ENCODE measurements at places on chromosomes 6 and 20. TPM values are rescaled to one million over a fixed set of nuclear protein-coding genes. Genes with fewer than 3 reads are reported as not detected.

The FOXS1 gene
- 0.17 TPM for total RNA-seq

The PSORS1C2 gene
- total RNA-seq: not detected

The MYBL2 gene
- 80.7 TPM for total RNA-seq

The ADGRF5 gene
- not detected for total RNA-seq

The PIM1 gene
- total RNA-seq: 14.0 TPM

The WASF1 gene
- total RNA-seq: 10.0 TPM

The CPNE5 gene
- total RNA-seq: 0.20 TPM

The CLPSL2 gene
- total RNA-seq: 1.0 TPM

The ALDH8A1 gene
- total RNA-seq: 0.07 TPM

The SRC gene
- total RNA-seq: 144 TPM

The SEL1L2 gene
- not detected for total RNA-seq

The ALDH5A1 gene
- total RNA-seq: 7.3 TPM

The TFAP2C gene
- 13.4 TPM for total RNA-seq

The TMEM244 gene
- total RNA-seq: not detected

The CUTA gene
- 201 TPM for total RNA-seq

The TMEM30A gene
- 41.0 TPM for total RNA-seq

The PTGIS gene
- 0.02 TPM for total RNA-seq

The GNMT gene
- total RNA-seq: not detected

The PAX1 gene
- total RNA-seq: not detected

The ULBP2 gene
- total RNA-seq: 2.9 TPM

The MCCD1 gene
- not detected for total RNA-seq

The SLCO4A1 gene
- 14.1 TPM for total RNA-seq
